Naive thymus-derived CD8-positive, alpha-beta T cell (primary cell): ENCODE measurements at places on chromosomes 12 and 14. TPM values are rescaled to one million over a fixed set of nuclear protein-coding genes. Genes with fewer than 3 reads are reported as not detected.

- no peak for DNase-seq
Observed at GRCh38 chr12:47714826-47715386, 9.1 kb upstream of the RPAP3 start.

DNA sequence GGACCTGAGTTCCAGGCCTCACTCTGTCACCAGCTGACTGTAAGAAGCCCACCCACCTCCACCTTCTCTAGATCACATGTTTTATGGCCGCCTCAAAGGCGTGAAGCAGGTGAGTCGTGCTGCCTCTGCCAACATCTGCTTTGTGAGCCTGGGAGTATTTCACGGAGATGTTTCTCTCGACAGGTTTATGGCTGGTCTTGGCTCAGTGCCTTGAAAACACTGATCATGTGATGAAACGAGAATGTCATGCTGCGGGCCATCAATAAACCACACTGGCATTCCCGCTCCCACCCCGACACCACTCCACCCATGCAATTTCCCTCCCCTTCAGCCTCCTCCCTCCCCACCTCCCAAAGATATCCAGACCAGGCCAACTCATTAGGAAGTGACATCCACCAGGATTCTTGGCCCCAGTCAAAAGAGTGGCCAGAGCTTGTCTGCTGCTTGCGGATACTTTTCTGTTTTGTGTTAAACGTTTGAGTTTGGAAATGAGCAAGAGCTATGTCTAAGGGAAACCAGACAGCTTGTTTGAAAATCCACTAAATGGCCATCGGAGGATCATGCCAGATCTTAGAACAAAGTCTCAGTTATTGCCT, 53.8 kb upstream of the NTF3 start:
- no peak for DNase-seq

The CMA1 gene
- total RNA-seq: not detected

DNA sequence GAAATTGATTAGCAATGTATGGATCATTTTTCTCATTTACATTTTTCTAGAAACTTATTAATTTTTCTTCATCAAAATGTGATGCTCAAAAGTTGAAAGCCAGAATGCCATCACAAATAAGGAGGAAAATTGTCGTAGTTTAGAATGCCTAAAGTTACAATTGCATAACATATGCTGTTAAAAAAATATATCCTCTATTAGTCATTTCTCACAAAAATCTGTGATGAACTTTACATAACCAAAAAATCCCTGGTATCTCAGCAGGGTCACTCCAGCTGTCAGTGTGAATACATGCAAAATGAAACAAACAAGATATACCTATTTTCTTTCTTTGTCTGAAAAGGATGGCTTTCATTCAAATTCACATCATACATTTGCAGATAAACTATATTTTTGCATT, 358.9 kb downstream of the PAWR start:
- no peak for DNase-seq

DNA sequence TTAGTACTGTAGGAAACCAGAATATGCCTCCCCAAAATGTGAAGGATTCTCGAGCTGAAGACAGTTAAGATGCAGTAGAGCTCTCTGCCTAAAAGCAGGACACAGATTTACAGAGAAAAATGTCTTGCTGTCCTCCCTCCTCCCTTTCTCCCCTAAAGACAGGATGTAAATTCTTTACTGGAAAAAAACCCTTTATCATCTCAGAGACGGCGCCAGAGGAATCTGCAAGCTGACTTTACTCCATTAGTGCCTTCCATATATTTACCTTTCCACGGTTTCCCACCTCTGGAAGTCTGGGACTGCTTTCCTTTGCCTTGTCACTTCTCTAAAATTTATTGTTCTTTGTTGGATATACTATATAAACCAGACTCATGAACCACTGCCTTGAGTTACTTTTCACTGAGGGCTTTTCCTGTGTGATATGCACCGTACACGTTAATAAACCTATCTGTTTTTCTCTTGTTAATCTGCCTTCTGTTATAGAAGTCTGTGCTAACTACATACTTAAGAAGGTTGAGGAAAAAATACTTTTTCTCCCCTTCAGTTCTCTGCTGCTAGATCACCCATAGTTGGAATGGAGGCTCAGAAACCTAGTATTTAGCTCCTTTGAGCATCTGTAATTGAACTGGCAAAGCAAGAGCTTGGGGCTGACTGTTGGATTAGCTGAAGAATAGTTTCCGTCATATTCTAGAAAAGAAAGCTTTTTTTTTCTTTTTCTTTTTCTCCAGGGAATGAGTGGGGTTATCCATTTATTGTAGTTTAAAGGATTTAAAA, 99.9 kb downstream of the RAD51B start:
- no peak for DNase-seq

- no peak for DNase-seq
Observed at GRCh38 chr12:92394895-92395294, 249.2 kb upstream of the BTG1 start.

The SYNDIG1L gene
- 0.13 TPM for total RNA-seq

GRCh38 chr14:92619671-92620456, 106.3 kb downstream of the RIN3 start:
- DNase-seq: no peak

DNA sequence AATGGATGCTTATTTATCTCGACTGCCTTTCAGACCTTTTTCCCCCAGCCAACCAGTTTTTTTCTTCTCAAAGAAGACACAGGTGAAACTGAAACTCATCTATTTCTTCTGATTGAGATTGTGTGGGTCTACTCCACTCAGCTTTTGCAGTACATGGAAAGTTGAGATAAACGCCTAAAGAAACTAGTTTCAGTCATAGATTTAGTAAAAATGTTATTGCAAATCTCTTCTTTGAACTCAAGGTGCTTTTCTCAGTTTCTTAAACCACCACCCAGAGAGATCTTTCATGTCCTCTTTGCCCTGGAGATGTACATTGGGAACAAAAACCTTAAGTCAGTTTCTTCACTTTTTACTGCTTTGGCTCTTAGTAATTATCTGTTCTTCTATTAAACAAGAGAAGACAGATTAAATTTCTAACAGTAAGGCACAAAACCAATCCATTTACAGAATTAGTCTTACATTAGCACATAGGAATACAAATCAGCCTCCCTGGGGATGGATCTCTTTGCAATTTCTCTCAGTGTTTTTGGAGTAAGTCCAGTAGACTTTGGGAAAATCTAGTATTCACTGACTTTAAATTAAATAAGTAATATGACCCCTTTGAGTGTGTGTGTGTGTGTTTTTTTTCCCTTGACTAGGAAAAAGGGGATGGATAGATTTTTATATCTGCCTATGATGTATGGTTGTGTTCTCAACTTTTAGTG, 11.6 kb downstream of the FBXW8 start:
- DNase-seq: no peak

DNA sequence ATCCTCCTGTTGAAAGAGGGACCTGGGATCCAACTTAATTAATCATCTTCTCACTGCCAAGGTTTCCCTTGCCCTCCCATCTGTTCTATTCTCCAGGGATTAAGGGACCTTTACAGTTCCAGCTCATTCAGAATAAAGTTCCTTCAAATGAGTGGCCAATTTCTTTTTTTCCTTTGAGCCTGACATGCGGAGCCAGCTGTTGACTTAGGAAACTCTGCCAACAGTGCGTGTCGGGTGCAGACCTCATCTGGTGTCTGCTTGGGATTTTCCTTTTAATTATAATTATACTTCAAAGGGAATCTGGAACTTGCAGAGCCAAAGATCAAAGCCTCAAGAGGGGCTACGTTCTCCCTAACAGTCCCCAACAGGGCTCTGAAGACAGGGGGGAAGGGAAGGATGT, 64.8 kb downstream of the CCDC60 start:
- no peak for DNase-seq

- DNase-seq: no peak
Observed at GRCh38 chr12:40224439-40225291, at the start of gene LRRK2. Gene LRRK2, plus strand, starts transcription at chr12:40224997. Its CDS starts 135 bp downstream, at chr12:40225132.

DNA sequence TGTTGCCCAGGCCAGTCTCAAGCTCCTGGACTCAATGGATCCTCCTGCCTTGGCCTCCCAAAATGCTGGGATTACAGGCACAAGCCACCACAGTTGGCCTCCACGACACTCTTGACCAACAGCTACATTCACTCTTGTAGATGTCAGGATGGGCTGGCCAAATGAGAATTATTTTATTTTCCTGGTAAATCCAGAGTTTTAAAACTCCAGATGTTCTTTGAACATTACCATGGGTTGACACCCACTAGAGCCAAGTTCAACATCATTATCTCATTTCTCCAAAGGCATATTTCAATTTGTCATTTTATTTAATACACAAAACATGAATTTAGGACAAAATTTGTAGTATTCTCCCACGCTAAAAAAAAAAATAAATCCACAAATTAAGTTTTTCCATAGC, 56.5 kb upstream of the FOXN3 start:
- DNase-seq: no peak

- no peak for DNase-seq
Observed at GRCh38 chr12:99122496-99122895, 477.4 kb downstream of the APAF1 start.

DNA sequence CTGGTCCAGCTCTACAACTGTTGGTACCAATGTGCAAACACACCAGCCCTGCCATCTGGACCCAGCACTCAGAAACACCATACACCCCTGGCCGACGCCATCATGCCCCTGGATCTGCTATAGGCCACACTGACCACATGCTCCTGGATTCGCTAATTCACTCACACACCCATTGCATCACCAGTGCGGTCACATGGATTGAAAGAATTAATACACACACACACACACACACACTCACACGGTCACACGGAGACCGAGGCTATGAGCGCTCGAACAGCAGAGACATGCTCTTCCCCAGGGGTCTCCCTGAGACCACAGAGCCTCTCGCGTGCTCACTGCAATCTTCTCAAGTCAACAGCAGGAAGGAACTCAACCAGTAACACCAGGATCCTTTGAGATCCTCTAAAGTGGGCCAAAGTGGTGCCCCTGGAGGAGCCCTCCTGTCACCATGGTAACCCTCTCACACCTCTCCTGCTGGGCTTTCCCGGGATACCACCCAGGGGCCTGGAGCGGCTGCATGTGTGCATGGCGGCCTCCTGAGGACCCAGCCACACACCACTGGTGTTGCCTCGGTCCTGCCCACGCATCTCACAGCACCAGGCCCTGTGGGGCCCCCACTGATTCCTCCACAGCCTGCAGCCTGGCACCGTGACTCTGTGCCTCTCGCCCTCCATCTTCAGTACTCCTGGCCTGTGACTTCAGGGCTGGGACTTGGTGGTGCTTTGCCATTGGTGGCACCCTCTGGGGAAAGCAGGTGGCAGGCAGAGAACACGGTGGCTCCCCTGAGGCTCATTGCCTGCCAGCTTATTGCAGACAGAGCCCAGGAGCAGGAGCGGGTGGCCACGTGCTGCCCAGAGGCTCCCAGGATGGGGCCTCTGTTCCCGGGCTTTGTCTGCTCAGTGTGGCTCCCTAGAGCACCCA, 15.1 kb downstream of the LRTM2 start:
- DNase-seq: no peak

The GRIN2B gene
- not detected for total RNA-seq

The ACOT6 gene
- total RNA-seq: not detected

The RNASE7 gene
- total RNA-seq: not detected

GRCh38 chr14:44988694-44989093, 26.7 kb downstream of the TOGARAM1 start:
- no peak for DNase-seq

DNA sequence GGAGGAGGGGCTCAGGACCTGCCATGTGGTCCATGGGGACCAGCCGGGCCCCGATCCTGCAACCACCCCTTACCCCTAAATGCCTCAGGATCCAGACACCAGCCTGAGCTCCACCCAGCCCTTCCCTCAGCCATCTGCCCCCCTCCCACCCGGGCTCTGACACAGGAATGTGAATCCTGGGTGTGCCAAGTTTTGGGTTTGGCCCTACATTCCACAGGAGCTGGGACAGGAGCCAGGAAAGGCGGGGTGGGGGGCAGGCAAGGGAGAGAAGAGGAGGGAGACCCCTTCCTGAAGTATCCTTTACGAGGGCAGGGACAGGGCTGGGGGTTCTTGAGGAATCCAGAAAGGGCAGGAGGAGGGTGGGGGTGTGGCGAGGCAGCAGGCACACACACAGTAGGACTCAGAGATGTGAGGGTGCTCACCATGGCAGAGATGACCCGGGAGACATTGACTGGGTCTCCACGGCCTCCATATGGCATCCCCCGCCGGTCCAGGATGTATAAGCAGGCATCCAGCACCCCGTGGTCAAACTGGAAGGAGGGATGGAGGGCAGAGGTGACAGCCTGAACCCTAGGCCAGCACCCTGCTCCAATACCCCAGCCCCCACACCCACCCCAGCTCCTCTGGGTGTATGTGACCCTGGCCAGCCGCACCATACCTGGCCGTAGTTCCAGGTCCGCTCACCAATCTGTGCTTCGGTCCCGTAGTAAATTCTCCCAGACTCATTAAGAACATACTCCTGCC, 3.5 kb downstream of the TGM1 start:
- DNase-seq: no peak

- no peak for DNase-seq
Observed at GRCh38 chr14:69086537-69086936, 66.4 kb downstream of the DCAF5 start.

DNA sequence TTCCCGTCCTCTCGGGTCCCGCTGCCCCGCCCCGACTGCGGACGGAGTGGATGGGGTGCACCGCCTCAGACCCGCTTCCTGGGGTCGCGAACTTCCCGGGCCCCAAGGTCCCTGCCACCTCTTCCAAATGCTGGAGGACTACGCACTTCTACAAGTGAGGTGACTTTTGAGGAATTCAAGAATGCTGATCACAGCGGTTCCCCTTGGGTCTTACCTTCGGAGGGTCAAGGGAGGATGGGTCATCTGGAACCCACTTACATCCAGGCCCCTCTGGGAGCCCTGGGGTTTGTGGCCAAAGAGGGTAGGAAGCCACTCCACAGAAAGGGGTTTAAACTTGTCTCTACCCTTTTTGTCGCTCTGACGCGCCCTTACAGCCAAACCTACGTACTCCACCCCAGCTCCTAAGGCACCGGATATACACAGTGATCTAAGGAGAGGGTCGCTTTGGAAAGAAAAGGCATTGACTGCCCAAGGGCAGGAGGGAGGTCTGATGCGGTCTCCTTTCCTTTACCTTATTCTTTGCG, 532 bp upstream of the PRKD1 start:
- DNase-seq: no peak

The PTPRB gene
- total RNA-seq: not detected

DNA sequence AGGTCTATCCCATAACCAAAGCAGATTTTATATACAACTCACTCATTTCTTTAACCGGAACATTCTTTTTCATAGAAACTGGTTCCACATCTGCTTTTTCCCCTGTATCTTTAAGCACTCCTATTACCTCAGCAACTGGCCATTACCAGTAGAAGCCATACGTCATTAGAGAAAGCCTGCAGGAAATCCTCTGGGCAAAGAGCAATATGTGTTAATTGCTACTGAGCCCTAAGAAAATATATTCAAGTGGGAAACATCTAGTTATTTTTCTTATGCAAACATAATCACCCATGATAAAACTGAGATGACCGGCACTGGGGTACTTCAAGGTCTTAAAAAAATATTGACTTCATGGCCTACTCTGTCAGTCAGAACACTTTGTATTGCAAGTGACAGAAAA, 28.2 kb upstream of the CPSF6 start:
- DNase-seq: no peak

GRCh38 chr12:71415336-71416231, 24.0 kb upstream of the LGR5 start:
- no peak for DNase-seq

The ERG28 gene
- total RNA-seq: 11.7 TPM

The ZDHHC22 gene
- not detected for total RNA-seq

- DNase-seq: no peak
Observed at GRCh38 chr14:77187649-77188012, 6.0 kb downstream of the TMEM63C start.

The SLC25A47 gene
- not detected for total RNA-seq

- no peak for DNase-seq
Observed at GRCh38 chr12:80894179-80894578, 43.6 kb downstream of the LIN7A start.
